ENCODE measurements at places on chromosomes 6 and 20.

GRCh38 chr6:105253787-105254186, 74.0 kb upstream of the POPDC3 start:
- DNase-seq: no peak

DNA sequence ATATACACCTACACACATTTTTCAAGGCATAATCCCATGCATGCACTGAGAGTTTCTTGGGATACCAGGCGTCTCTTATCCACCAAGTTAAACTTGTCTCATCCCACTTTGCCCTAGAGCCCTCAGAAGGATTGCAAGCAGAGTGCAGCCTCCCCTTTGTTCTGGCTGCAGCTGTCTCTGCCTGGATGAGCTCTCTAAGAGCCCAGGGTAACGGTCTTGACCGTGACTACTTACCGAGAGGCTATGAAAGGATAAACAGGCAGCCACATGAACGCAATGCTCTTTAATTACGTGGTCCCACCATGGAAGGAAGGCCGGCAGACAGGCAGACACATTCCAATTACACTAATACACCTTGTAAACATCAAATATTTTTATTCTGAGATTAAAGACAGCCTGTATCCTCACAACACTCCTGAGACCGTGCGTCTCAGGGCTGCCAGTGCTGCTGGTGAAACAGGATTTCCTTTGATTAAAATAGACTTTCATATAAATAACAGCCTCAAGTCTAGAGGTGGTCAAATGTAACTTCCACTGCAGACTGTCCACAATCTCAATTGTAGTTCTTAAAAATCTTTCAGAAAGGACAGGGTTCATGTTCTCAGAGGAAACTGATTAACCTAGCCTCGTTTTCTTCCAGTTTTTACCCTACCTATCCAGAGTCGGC, 210.0 kb upstream of the PRDM1 start:
- no peak for DNase-seq

DNA sequence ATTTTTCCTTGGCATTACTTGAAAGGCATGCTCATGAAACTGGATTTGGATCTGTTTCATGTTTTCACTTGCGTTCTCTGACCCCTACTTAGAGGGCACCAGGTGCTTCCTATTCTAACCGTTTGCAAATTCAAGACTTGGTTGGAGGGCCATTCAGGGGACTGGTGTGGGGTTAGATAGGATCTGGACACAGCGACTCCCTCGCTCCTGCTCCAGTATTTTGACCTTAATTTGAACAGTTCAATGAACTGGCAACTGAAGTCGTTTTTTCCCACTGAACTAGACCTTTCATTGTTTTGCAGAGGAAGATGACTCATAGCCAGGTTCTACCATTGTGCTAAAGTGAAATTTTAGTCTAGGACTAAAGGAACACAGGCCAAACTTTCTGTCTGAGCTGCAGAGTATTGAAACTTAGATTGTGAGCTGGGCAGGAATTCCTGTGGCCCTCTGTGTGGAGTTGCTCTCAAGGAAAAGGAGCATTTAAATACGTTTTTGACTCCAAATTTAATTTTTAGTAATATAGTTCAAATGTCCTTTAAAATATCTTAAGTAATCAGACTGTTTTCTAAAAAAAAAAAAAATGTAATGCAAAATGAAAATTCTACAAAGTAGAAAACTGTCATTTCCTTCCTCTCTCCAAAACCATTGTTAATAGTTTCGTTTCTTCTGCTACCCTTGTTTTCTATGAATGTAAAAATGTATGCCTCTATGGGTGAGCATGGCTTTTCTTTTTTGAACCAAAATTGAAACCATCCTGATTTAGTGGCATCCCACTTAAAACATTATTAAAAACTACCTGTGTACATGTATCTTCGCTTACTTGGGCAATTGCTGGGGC, 64.8 kb downstream of the UTRN start:
- no peak for DNase-seq

DNA sequence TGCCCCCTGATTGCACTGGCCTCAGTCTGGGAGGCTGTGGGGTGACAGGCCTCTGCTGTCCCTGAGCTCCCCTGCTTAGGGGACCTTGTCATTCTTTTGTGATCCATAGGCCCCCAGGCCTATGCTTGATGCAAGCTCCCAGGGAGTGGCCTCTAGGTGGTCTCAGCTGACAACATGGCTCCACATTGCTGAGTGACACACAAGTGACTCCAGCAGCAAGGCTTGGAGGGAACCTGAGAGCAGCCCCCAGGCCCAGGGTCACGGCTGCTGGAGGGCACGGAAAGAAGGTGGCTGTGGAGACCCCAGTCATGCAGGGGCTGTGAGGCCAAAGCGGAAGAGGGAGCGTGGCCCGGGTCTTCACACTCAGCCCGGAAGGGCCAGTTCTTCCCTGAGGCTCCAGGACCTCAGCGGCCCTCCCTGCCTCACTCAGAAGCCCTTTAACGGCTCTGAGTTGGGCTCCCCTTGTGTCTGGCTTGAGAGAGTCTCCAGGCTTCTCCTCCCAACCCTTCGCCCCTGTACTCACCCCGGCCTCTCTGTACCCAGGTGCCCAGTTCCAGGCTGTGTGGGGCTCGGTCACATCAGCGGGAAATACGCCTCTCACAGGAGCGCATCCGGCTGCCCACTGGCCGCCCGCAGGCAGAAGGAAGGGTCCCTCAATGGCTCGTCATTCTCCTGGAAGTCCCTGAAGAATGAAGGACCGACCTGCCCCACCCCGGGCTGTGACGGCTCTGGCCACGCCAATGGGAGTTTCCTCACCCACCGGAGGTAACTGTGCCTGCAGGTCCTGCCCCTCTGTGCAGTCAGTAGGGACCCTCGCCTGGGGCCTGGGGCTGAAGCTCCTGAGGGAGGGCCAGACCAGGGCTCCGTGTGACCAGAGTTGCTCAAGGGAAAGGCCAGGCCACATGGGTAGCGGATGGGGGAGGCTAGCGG, 23.7 kb upstream of the PCMTD2 start:
- no peak for DNase-seq

DNA sequence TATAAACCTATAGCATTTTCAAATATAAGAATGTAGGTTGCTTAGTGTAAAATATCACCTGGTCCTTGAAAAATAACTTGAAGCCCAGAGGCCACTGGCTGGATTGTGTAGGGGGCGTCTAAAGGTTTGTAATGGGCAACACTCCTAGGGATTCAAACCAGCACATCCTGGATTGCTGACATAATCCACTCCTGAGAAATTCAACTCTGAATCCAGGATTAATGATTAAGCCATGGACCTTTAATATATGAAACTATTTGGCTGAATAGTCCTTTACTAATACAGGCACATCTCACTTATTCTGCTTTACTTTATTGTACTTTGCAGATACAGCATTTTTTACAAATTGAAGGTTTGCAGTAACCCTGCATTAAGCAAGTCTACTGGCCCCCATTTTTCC, 160.8 kb downstream of the UBE3D start:
- no peak for DNase-seq

DNA sequence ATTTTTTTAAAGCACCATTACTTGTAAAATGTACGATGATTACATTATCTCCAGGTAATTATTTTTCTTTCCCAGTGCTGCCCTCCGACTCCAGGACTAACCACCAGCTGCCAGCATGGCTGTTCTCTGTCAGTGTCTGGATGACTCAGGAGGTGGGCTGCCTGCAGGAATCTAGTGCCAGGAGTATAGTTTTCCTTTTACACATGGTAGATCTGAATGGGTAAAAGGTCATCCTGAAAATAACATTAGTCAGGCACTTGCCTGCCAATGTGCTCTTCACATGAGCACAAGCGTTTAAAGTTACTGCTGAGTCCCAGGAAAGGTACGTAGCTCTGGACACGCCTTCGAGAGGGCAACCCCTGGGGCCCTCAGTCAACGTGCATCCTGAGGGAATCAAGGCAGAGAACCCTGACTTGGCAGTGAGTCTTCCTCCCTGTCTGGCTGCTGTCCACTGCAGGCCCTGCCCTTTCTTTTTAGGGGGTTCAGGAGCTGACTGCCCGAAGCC, 2.4 kb downstream of the DYNLT1 start:
- peak; percentile 96 for DNase-seq

GRCh38 chr6:150036081-150036480, 10.7 kb upstream of the RAET1L start:
- DNase-seq: no peak

DNA sequence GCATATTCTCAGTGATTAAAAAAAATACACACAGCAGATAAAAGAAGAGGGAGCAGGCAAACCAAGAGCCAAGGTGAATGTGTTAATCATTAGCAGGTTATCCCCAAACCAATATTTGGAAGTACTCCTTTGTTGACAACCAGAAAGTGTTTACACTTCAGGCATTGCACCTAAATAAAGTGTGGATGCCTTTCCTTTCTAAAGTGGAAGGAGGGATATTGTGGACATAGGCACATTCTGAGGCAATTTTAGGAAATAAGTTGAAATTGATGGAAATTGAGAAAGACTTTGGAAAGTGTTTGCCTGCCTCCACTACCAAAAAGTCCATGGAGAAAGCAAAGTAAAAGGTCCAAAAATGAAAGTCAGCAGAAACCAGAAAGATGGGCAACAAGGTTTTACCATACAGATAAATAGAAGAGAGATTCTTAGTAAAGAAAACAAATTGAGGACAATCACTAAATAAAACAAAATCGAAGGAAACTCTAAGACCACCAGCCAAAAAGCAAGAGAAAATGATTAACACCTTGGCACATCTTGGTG, 22.9 kb downstream of the SLC17A2 start:
- no peak for DNase-seq

- peak; percentile 59 for DNase-seq
Measured at GRCh38 chr20:35319192-35319870, 27.1 kb upstream of the FAM83C start.

DNA sequence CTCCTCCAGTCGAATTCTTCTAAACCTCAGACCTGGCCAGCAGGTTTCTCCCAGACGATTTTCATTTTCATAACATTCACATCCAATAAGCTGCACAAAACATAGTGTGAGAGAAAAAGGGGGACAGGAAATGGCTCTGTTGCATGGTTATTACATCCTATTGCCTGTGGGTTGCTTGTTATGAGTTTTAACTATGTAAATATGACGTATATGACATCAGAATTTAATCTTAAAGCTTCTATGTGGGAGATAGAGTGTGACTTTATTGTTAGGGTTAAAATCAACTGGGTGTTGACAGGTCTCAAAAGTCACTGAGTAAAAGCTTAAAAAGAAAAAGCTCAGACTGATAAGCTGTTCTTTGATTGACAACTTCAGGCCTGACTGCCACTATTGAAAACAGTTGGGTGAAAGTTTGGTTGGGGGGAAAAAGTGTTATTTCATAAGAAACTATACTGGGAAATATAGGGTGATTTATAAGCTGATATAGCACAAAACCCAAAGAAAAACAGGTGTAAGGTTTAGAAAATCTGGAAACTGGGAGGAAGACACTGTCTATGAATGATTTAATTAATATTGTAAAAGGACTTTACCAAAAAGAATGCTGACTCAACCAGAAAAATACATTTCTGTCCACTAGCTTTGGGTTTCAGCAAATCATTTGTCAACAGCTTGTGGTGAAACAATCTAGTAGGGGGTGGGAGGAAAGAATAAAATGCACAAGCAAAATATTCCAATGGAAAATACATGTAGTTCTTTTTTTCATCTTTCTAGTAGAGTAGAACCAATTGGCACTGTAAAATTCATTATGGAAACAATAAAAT, 134.1 kb upstream of the CEP162 start:
- no peak for DNase-seq

DNA sequence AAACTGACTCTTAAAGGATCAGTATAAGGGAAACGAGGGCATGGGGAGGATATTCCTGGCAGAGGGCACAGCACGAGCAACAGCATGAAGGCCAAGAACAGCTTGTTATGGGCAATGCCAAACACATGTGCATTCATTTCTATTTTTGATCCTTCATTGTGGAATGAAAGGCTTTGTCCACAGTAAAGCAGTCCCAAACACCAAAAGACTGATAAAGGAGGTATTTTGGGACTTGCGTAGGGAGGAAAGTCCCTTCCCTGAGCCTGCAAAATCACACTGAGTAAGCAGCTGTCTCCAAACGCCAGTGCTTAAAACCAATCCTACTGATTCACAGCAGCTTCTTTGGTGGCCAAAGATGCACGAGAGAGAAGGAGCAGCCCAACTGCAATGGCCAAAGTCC, 138.2 kb downstream of the UNC5CL start:
- no peak for DNase-seq

- no peak for DNase-seq
Measured at GRCh38 chr6:71250099-71250602, 38.5 kb upstream of the OGFRL1 start.

- peak; percentile 46 for DNase-seq
Measured at GRCh38 chr20:57514273-57514751, 10.6 kb downstream of the CTCFL start.

GRCh38 chr20:3405139-3405538, 2.3 kb downstream of the DNAAF9 start:
- no peak for DNase-seq

DNA sequence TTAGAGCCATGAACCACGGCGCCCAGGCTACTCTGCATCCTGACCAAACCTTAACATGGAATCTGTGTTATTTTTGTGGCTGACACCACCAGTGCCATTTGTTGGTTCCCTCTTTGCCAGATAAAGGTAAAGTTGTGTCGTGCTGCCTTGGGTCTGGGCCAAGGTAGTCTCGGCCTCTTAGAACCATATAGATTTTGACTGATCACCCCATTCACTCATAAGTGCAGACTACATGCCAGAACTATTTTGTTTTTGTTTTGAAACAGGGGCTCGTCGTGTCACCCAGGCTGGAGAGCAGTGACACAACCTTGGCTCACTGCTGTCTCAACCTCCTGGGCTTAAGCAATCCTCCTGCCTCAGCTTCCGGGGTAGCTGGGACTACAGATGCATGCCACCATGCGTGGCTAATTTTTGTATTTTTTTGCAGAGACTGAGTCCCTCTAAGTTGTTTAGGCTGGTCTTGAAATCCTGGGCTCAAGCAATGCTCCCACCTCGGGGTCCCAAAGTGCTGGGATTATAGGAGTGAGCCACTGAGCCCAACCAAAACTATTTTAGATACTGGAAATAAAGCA, 19.2 kb upstream of the RIPOR3 start:
- peak; percentile 64 for DNase-seq

DNA sequence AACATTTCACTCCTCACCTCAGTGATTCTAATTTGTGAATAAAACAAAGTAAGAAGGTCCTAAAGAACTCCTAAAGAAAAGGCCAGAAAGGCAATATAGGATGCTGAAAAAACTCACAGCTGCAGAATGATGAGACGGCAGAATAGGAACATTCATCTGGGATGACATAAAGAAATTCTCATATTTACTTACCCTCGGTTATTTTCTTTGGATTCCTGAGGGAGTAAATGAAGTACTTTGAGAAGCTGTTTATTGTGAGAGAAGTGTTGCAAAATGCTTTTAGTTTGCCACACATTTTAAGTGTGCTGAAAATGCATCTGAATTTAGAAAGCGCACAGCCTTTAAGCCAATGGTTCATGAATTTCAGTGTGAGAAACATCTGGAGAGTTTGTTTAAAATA, 35.7 kb upstream of the RBL1 start:
- DNase-seq: no peak

GRCh38 chr6:150698391-150698790, 98.7 kb downstream of the PLEKHG1 start:
- no peak for DNase-seq

DNA sequence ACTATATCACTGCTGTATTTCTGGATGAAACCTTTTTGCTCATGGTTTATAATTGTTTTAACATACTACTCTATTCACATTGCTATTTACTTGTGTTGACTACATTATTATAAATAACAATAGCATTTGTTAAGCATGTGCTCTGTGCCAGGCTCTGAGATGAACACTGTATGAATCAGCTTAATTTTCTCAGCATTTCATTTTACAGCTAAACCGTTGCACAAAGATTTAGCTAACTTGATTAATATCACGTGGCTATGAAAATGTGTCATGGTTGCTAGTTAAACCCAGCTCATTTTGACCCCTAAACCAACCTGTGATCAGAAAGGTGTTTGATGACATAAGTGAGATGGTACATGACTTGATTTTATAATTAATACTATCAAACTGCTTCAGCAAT, 77.5 kb downstream of the NCOA7 start:
- no peak for DNase-seq
